ENCODE measurements at places on chromosomes 5 and 9.

DNA sequence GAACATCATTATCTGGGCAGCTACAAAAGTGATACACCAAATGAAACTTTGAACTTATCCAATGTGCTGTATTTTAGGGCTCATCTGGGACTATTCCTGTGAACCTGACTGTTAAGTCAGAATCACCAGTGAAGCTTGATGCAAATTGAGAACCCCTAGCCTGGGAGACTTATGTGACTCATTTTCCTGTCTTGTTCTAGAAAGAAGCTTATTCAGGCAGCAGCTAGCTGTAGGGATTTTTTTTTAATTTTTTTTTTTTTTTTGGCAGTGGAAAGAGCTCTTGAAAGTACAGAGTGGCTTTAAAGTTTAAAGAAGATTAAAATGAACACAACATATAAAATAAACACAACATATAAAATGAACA is 81.1 kb upstream of the TNFAIP8 start:
- DNase-seq: no peak

DNA sequence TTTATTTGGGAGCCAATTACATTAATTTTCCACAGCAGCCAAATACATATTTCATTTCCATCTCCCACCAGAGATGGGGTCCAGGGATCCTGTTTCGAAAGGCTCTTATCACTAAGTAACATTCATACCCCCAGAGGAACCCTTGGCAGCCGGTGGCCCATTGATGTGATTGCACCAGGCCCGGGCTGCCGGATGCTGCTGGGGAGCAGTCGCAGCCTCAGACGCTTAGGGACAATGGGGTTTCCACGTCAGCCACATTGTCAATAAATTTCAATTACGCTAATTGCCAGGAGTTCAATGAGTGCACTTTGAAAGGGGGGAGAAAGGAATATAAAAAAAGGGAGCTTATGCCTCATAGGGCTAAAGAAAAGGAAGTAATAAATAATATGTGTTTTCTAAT is 478.8 kb upstream of the ADAMTS16 start:
- no peak for DNase-seq

- DNase-seq: no peak
Observed at GRCh38 chr5:20514145-20514544, 526.1 kb upstream of the CDH18 start.

DNA sequence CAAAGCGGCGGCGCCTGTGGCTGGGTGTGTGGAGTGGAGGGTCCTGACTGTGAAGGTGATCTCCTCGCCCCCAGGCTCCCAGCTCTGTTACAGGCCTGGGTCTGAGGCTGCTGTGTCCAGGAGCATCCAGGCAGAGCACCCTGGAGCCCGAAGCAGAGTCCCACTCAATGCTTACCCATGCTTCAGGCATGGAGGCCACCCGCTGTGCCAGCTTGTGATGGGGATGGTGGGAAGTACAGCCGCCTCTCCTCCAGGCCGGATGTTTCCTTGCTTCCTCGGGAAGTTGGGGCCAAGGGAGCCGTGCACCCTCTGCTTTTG is 255.9 kb upstream of the IRX1 start:
- no peak for DNase-seq

GRCh38 chr5:135055396-135055795 is 21.4 kb upstream of the PITX1 start:
- no peak for DNase-seq

DNA sequence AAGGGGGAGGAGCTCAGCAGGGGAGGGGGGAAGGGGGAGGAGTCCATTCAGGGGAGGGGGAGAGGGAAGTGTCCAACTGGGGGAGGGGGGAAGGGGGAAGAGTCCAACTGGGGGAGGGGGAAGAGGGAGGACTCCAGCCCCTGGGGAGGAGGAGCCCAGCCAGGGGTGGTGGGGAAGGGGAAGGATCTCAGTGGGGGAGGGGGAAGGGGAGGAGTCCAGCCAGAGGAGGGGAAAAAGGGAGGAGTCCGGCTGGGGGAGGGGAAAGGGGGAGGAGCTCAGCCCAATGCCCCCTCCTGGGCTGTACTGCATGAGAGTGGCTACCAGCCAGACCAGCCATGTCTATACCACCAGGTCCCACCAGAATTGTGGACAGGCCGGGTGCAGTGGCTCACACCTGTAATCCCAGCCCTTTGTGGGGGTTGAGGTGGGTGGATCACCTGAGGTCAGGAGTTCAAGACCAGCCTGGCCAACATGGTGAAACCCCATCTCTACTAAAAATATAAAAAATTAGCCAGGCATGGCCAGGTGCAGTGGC is 30.6 kb upstream of the ADAMTS2 start:
- no peak for DNase-seq
